Central memory CD4-positive, alpha-beta T cell (primary cell): ENCODE measurements at places on chromosomes 7 and 10.

GRCh38 chr7:55415173-55415778 lies 50.1 kb downstream of the LANCL2 start:
- DNase-seq = peak; percentile 73

DNA sequence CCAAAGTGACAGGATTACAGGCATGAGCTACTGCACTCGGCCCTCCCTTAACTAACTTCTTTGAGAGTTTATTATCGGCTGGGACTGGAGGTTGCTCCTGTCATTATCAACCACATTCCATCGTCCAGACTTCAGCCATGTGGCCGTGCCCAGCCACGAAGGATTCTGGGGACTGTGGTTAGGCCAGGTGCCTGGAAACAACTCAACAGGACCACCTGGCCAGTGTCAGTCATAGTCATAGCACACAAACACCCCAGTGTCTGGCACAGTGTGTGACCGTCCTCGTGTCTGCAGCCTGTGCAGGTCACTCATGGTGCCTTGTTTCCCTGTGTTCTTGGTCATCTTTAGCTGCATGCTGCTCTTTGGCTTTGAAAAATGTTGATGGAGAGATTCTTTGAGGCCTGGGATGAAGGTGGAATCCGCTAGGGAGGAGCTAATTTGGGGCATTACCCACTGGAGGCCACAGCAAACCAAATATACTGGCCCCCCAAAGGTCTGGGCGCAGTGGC lies 12.7 kb upstream of the AMZ1 start:
- no peak for DNase-seq

- DNase-seq = no peak
Observed at GRCh38 chr7:129308047-129308446, 83.2 kb downstream of the AHCYL2 start.

GRCh38 chr7:130481898-130482297 lies 10.0 kb upstream of the MEST start:
- DNase-seq = no peak

DNA sequence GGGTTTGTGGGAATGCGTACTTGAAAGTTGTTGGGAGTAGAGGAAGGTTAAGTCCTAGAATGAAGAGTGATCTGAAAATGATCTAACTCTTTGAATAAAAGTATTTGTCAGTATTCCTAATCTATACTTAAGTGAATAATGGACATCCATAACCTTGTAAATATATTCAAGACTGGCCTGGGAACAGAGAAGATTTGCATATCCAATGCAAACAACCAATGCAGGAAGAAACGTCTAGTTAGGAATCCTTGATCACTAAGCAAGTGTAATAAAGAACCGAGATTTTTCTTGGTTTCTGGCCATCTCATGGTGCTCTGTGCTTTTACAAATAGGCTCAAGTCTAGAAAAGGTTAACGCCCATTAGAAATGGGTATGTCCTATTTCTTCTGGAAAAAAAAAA lies 157.1 kb downstream of the RAB11FIP2 start:
- no peak for DNase-seq

DNA sequence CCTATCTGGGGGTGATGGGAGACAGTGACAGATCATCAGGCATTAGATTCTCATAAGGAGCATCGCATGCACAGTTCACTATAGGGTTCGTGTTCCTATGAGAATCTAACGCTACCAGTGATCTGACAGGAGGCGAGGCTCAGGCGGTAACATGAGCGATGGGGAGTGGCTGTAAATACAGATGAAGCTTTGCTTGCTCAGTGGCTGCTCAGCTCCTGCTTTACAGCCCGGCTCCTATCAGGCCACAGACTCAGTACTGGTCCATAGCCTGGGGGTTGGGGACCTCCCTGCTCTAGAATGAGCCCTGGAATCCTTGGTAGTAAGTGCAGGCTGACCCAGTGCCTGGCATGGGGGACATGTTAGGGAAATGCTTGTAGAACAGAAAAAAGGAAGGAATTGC lies 426.0 kb downstream of the TYW1 start:
- DNase-seq = no peak
